ENCODE measurements at places on chromosomes 4 and X.

DNA sequence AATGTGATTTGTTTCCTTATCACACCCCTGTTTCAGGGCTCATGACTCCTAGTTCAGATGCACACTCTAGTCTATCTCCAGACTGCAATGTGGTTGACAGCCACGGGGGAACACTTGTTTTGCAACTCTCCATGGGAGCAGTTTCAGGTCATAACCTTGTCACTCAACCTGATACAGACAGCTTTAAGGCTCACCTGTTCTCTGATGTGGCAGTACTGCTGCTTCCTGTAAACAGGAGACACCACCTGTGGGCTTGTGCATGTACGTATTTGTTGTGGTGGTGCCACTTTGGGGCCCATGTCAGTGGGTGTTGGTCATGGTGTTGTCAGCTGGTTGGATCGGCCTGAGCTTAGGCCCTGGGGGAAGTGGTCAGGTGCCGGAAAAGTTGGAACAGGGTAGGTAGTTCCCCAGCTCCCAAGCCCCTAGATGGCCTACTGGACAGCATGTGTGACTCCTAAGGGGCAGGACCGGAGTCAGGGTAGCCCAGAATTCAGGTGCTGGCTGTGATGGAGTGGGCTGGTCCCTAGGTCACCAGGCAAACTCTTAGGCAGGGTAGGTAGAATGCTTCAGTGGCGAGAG lies 46.2 kb downstream of the FAM9B start:
- no peak for DNase-seq

DNA sequence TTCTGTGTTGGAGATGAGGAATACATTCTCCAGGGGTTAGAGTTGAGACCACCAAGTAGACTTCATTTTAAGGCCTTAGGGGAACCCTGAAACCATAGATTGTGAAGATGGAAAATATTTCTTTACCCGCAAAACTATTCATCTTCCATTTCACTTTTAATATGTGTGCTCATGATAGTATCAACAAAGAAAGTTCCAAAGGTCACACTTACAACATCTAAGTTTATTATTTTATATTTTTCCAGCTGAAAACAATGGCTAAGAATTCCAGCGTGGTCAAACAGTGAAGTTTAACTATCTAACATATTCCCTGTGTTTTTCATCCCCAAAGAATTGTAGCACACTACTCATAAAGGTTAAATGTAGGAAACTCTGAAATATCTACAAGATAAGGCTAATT lies 214.5 kb upstream of the GIMD1 start:
- DNase-seq: no peak

GRCh38 chrX:106626789-106627188 lies 15.0 kb downstream of the RADX start:
- DNase-seq: no peak

- no peak for DNase-seq
These were observed 107.0 kb upstream of the TLL1 start for GRCh38 chr4:165766018-165766417.

DNA sequence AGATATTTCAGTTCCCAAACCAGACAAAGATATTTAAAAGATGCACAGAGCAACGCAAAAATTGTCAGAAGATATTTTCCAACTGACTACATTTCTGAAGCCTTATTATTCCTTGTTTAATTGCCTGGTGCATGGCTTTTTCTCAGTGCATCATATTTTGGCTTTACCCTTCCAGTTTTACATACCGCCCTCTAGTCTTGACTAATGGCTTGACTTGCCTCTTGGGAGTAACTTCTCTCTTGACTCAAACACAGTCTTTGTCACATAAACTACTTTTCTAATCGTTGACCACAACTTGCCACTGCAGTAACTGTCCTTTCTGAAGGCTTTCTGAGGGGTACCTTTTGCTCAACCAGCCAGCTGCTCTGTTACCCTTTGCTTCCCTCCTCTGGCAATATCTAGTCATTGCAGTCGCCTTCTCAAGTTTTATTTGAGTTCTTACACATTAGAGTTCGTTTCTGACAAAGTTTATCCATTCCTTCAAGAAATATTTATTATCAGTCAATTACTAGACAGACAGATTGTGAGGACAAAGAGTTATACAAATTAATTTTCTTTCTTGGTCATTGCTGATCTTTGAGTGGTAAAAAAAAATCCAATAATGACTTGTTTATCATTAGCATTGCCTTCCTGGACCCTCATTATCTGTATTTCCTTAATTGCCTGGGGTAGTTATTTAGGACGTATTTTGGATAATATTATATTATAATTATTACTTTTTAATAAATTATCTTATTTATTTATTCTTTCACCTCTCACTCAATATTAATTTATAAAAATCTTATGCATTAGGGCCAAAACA lies 506.9 kb upstream of the PCDH10 start:
- DNase-seq: peak; percentile 25

DNA sequence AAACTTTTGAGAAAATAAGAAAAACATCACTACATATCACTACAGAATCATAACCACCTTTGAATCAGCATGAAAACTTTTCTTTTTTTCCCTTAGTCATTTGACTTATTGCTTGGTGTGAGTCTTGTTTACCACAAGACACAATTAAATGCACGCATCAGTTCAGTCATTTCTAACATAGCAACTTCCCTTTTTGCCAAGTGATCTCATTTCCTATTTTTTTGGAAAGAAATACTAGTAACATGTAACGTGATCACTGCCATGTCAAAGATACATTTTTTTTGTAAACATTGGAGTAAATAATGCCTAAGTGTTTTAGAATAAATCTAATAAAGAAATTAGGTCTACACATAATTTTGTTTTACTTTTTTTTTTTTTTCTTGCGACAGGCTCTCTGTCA lies 5.1 kb upstream of the CXCL8 start:
- peak; percentile 98 for DNase-seq

GRCh38 chrX:39261446-39262147 lies 460.3 kb downstream of the MID1IP1 start:
- DNase-seq: peak; percentile 66

GRCh38 chrX:84259868-84260267 lies 71.9 kb upstream of the RPS6KA6 start:
- DNase-seq: no peak

GRCh38 chr4:181525634-181526033 lies 717.6 kb upstream of the TENM3 start:
- DNase-seq: no peak

DNA sequence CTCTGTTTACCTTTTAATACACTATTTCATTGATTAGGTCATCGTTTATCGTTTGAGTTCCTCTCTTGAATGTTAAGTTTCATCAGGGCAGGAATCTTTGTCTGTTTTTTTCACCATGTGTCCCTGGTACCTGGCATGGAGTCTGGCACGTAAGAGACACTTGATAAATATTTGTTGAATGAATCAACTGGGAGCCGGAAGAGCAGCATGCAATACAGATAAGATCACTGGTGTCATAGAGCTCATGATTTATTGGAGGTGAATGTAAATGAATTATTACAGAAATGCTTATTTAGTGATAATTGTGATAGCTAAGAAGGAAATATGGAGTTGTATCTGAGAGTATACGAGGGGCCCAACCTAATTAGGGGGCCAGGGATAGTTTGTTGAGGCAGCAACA lies 62.8 kb downstream of the UCHL1 start:
- DNase-seq: no peak

DNA sequence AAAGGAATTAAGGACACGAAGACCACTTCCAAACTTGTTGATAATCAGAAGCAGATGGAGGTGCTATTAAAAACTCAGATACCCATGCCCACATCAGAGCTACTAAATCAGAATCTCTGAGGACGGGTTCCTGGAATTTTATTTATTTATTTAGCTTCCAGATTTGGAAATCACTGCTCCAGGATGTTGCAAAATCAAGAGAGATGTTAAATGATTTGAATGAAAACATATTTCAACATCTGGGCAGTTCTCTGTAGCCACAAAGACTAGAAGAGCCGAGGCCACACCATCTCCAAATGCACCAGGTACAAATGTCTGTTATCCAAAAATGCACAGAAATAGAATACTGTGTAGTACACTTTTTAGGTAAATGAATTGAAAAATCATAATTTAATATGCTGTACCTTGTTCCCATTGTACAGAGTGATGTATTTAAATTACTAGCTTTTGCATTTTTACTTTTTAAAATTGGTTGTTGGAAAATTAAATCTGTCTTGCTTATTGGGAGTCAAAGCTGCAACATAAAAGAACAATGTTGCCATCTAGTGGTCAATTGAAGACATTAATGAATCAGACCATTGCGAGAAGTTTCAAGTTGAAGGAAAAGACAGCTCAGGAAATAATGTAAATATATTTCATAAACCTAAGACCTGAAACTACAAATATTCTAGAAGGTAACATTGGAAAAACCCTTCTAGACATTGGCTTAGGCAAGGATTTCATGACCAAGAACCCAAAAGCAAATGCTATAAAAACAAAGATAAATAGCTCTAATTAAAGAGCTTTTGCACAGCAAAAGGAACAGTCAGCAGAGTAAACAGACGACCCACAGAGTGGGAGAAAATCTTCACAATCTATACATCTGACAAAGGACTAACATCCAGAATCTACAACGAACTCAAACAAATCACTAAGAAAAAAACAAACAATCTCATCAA lies 151.3 kb upstream of the TTC29 start:
- peak; percentile 78 for DNase-seq

DNA sequence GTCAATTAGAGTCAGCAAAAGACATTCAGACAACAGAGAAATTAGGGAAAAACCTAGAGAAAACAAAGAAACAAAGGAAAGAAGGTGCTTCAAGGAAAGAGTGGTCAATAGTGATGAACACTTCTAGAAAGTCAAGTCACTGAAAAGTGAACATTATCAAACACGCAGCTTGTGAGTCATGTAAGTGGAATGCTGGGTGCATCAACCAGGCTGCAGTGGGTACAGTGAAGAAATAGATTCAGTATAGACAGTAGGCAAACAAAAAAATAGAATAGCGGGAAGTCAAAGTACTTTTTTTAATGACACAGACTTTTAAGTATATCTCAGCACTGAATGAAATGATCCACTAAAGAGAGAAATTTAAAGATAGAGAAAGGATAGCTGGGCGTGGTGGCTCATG lies 245.8 kb downstream of the ARHGAP24 start:
- no peak for DNase-seq

GRCh38 chr4:130545171-130545570 lies 1449.2 kb downstream of the C4orf33 start:
- no peak for DNase-seq

- DNase-seq: no peak
These were observed 1.1 kb downstream of the AFF2 start for GRCh38 chrX:148501386-148502066.

DNA sequence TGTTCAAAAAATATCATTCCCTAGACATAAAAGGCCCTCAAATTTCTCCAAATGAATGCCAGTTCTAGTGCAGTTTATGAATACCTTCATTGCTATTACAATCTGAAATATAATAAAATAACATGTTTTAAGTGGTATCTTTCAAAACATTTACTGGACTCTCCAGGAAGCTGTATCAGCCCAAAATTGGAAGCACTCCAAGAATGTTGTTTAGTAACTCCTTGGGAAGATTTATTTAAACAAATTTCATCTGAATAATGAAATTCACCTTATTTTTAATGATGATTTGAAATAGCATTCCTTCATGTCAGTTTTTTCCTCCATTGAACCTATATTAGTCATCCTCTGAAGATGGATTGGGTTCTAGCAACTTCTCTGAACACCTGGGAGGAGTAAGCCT lies 217.2 kb upstream of the PCDH18 start:
- DNase-seq: no peak

Measured in suppressor macrophage treated with lipopolysaccharide for 1 hour (primary cell).